Right lobe of liver (tissue), 6 donors: ENCODE measurements at places on chromosomes 6 and 20. TPM values are rescaled to one million over a fixed set of nuclear protein-coding genes. Genes with fewer than 3 reads are reported as not detected.
A peak's percentile ranks its signal among the peaks of the same experiment; 100 is the strongest.

GRCh38 chr20:16898433-16898832 lies 150.3 kb downstream of the OTOR start:
- no peak for DNase-seq

DNA sequence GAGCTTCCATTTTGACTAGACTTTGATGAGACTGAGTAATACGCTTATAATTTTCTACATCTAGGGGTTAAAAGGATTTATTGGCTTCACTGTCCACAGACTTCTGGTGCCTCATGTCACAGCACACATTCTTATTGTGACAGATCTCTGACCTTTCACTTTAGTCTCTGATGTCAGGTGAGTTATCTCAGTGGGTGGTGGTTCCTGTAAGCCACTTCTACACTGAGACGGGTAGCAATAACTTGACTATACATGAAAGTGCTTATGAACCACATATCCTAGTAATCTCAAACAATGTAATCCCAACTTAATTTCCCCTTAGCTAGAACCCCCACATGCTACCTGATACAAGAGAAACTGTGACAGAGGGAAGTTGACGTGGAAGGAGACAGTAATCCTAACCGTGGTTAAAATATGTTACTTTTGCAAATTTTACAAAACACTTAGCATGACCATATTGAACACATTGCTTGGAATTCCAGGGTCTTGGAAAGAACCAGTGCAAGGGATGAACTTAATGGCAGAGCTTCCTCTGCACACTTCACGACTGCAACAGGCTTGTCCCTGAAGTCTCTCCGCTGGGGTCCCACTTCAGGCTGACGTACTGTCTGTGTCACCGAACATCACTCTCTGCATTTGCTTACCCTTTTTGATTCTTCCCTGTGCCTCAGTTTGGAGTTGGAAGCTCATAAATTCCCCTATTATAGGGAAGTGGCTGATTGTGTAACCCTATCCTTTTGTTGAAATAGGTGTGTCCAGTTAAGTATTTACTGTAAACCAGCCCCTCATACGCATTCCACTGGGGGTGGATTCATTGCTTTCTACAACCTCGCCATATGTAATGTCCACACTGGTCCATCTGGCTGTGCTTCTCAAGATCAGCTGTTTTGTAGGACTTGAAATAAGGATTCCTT lies 6.4 kb upstream of the TRIM40 start:
- no peak for DNase-seq

DNA sequence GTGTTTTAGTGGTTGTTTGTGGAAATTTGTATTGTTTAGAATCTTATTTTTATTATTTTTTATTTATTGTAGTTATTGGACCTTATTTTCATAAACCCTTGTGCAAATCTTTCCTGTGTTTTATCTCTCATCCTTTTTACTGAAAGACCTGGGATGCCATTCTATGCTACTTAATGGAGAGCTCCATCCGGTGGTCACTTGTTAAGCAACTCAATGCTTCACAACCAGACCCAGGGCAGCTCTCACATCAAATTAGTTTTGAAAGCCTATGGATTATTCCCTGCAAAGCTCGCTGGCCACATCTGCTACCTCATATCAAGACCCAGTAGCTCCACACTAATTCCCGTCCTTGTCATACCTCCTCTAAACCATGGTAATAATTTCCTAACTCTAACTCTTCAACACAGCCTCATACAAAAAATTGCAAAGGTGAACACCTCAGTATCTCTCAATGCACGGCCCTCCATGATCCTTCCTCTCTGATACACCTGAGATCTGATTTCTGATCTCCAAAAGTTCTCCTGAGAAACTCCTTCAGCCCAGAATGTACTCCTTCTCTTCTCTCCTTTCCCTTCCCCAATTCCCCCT lies 296.6 kb upstream of the MANEA start:
- no peak for DNase-seq

DNA sequence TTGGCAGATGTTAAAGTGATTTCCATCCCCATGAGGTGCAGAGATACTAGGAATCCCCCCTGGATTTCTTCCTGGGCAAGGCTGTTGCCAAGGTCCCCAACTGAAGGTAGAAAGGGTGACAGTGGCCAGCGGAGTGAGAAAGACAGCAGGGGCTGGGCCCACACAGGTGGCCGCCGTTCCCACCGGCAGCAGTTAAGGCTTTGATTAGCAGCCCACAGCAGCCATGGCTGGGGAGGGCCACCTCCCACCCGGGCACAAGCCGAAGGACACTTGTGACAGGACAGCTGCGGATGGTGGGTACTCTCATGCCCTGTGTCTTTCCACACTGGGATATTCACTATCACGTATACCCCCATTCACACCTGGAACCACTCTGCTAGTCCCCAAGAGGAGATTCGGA lies 63.9 kb upstream of the CDYL start:
- DNase-seq = no peak

DNA sequence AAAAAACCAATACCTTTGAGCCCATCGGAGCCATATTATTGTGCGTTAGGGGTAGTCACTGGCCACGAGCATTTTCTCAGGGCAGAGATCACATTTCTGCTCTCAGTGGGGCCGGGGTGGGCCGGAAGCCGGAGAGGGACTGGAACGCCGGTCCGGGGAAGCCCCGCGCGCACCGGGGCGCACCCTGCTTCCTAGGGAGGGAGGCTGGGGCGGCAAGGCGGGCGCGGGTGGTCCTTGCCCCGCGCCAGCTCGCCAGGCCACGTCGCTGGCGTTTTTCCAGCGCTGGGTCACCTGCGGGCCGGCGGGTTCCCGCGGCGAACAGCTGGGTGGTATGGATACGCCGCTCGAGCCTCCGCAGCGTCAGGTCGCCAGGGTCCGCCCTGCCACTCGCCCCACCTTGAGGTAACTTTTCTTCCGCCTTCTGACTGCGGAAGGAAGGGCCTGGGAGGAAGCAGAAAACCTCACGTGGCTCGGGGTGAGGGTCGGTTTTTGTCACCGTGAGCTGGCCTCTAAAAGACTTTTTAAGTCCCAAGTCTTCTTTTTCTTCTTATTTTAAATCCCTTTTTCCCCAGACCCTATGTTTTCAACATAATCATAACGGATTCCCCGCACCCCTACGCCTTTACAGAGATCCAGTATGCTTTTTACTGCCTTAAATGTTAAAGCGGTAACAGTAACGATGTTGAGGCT lies 2.7 kb upstream of the EEF1A1 start:
- peak; percentile 78 for DNase-seq

DDO gene
- 9.4 TPM for total RNA-seq

RIMS1 gene
- 0.09 TPM for total RNA-seq
